Panc1 (cell line): ENCODE measurements at places on chromosomes 11 and 22. TPM values are rescaled to one million over a fixed set of nuclear protein-coding genes. Genes with fewer than 3 reads are reported as not detected.

MIAT gene
- total RNA-seq = 0.33 TPM

DNA sequence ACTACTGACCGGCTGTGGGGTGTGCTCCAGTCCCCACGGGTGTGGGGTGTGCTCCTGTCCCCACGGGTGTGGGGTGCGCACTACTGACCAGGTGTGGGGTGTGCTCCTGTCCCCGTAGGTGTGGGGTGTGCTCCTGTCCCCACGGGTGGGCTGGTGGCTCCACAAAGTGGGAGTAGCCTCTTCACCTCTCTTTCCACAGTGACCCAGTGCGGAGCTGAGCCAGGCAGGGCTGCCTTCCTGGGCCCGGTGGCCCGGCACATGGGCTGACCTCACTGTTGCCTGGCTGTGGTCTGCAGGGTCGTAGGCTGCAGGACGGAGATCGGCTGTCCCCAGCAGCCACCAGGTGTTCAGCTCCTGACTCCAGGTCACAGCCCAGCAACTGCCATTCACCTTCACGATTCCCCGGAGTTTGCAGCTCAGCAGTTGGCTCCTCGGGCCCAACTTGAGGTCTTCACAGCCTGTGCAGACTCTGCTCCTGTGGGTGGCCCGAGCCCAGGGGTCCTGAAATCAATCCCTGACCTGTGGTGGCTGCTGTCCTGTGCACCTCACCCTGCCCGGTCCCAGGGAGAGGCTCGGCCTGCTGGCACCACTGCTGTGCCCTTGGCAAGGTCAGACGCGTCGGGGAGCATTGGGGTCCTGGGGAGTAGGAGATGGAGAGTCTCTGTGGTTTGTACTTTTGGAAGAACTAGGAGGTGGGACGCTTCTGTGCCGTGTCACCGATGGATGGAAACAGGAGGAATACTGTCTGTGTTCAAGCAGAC, 414.3 kb downstream of the TBC1D22A start:
- H3K27me3 ChIP-seq = no peaks in the 10 kb centered on the region
- DNase-seq = no peak
- H3K4me3 ChIP-seq = no peak overlapping the region
- no peaks in the 10 kb centered on the region for H3K36me3 ChIP-seq
- no peaks in the 10 kb centered on the region for H3K4me1 ChIP-seq

GRCh38 chr11:27304514-27304913, 58.5 kb downstream of the CCDC34 start:
- no peak for DNase-seq
- no peak overlapping the region for H3K4me3 ChIP-seq
- no peaks in the 10 kb centered on the region for H3K27me3 ChIP-seq

SMDT1 gene
- 44.6 TPM for total RNA-seq

CTSF gene
- total RNA-seq = 28.7 TPM

DNA sequence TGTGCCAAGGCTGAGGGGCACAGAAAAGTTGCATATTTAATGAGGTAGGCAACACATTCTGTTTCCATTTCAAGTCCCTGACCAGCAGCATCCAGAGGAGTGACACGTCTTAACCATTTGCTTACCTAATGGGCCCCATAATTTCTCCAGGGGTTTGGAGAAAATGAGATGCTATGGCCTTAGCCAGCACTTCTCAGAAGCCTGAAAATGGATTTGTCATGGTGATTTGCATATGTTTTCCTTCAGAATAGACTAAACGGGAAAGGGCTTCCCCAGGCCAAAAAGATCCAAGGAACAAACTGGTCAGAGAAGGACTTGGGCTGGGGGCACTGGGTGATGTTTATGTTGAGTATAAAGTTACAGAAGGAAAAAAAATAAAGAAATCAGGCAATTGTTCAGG, 16.7 kb downstream of the CSRP3 start:
- no peak for DNase-seq
- no peaks in the 10 kb centered on the region for H3K27me3 ChIP-seq
- no peak overlapping the region for H3K27ac ChIP-seq
- no peaks in the 10 kb centered on the region for H3K4me1 ChIP-seq

OR51B4 gene
- not detected for total RNA-seq

DNA sequence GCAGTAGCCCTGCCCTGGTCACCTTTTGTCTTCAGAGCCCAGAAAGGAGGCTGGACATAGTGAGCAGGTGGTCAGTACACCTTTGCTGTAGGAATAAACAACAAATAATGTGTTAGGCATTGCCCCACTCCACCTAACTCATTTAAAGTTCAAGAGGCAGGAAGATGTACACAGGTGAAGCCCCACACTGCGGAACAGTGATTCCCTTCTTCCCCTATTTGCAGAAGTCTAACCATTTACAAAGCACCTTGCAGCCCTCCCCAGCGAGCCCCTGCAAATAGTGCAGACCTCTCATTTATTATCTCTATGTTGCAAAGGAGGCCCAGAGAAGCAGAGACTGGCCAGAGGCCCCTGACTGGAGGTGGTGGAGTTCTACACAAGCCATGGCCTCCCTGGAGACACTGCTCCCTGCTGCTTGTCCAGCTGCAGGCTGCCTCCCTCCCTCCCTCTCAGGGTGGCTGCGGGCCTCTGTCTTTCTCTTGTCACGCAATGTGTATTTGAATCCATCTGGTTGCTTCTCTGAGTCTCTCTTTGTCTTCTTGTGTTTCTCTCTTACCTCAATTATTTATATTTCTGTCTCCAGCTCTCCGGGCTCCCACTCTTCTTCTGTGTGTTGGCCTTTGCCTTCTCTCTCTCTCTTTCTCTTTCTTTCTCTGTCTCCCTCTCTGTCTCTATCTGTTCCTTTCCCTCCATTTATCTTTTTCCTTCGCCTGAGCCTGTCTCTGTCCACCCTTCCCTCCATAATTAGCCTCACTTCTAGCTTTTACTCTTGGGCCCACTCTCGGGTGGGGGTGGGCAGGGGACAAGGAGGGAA, 59.1 kb upstream of the PRDM11 start:
- H3K36me3 ChIP-seq = no peaks in the 10 kb centered on the region
- no peaks in the 10 kb centered on the region for H3K4me1 ChIP-seq
- no peak overlapping the region for H3K4me3 ChIP-seq
- DNase-seq = no peak

SCGB2A2 gene
- total RNA-seq = not detected

- H3K4me1 ChIP-seq = no peaks in the 10 kb centered on the region
- H3K4me3 ChIP-seq = no peak overlapping the region
- no peak overlapping the region for H3K27ac ChIP-seq
- no peak for DNase-seq
- no peaks in the 10 kb centered on the region for H3K36me3 ChIP-seq
Observed at GRCh38 chr11:15434529-15434928, 319.8 kb downstream of the INSC start.

FAM89B gene
- total RNA-seq = 102 TPM

DNAJB13 gene
- total RNA-seq = not detected
